ENCODE measurements at places on chromosomes 5 and 9.

DNA sequence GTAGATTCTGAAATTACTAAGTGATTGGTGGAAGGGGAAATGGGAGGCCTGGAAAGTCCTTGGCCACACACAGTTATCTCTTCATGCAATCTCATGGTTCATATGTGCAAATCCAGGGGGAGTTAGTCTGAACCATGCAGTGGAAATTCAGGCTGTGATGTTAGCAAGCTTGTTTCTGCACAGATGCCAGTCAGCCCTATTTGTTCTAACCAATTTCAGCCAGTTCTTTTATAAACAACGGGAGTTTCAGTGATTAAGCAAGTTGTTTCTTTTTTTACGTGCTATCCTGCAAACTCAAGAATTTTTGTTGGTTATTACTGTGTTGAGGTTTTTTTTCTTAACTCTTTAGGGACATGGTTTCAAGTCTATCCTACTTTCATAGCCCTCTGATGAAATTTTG, 298.0 kb downstream of the FER start:
- no peak for DNase-seq

DNA sequence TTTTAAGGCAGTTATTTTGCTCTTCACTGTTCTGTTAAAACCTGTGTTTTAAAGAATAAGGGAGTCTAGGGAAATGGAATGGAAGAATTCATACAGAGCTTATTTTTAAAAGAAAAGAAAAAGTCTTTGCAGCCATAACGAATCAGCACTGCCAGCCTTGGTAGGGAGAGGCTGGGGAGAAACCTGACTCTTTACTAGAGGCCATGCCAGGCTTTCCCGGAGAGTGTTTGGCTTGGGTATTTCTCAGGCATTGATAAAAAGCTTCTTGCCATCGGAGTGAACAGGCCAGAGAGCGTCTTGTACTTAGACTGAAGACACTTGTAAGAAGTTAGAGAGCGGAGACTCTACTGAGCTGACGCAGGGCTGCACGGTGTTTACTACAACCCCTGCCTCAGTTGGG, 72.7 kb upstream of the NFIL3 start:
- DNase-seq, result no peak

DNA sequence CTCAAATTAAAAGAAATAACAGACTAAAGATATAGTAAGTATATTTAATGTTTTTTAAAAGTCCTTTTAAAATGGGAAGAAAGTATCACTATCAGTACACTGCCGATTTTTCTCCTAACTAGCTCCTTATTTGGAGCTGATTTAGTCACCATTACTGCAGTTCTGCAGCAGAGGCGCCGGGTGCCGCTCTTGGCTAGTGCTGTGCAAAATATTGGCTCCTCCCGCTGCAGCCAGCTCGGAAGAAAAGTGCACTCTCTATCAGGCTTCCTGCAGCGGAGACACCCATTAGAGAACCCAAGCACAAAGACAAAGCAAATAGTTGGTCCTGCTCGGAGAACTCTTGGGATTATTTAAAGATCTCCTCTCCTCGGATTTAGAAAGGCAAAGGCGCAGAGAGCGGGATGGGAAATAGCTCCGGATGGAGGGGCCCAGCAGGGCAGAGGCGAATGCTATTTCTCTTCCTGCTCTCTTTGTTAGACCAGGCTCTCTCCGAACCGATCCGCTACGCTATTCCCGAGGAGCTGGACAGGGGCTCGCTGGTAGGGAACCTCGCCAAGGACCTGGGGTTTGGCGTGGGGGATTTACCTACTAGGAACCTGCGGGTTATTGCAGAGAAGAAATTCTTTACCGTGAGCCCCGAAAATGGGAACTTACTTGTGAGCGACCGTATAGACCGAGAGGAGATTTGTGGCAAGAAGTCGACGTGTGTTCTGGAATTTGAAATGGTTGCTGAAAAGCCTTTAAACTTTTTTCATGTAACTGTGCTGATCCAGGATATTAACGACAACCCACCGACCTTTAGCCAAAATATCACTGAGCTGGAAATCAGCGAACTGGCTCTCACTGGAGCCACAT, at the start of gene PCDHGB3:
PCDHGB3 (plus strand) TSS at position 249 of the 855 bp plus-strand sequence; CDS start at position 402, 153 bp downstream.
- no peak for DNase-seq

- no peak for DNase-seq
These were observed 13.8 kb downstream of the SGTB start for GRCh38 chr5:65708145-65708544.

DNA sequence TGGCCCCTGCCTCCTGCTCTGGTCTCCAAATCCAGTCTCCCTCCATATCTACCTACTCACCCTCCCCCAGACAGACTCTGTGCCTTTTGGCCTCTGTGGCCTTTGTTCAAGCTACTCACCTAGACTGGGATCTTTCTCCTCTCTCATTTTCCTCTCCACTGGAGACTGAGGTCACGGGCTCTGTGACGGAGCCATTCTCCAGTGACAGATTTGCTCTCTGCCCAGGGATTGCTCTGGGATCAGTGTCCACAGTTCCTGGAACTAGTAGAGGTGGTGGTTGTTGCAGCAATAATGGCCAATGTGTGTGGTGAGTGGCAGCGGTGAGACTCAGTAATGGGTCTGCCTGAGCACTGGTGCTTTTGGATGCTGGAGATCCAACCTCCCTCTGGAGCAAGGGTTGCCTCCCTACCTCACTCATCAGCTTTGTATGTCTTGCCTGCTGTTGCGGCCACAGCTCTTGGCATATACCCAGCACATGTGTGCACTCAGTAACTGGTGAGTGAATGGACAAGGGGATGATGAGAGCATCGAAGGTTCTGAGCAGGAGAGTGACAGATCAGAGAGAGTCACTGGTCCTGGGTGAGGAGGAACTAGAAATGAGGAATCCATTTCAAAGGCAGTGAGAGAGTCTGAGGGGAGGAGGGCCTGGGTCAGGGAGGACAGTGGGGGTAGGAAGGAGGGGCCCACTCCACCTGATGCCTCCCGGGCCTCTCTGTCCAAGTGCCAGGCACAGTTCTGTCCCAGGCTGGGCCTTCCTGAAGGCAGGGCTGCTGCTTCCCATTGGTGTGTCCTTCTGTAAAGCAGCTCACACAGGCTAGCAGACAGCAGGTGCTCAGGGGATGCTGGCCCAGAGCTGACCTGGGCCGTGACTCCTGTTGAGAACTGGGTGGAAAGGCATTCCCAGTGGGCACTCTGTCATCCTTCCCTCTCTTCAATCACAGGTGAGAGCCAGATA, 96.5 kb upstream of the PITX1 start:
- DNase-seq, result no peak

GRCh38 chr5:171272996-171273970, 35.8 kb upstream of the TLX3 start:
- DNase-seq, result no peak
